T-helper 17 cell (primary cell): ENCODE measurements at places on chromosomes 7 and 10. TPM values are rescaled to one million over a fixed set of nuclear protein-coding genes. Genes with fewer than 3 reads are reported as not detected.

Gene GPR141
- total RNA-seq, result 0.52 TPM

Gene HDAC9
- total RNA-seq, result 6.5 TPM

Gene CTAGE4
- 0.32 TPM for total RNA-seq

Gene ATP6V0A4
- total RNA-seq, result not detected

Gene TEX36
- not detected for total RNA-seq

Gene TMEM213
- total RNA-seq, result not detected

Gene CPA4
- not detected for total RNA-seq

Gene HEPACAM2
- total RNA-seq, result not detected

Gene CRYGN
- not detected for total RNA-seq

Gene HKDC1
- 8.2 TPM for total RNA-seq

Gene CFAP46
- not detected for total RNA-seq
